ENCODE measurements at places on chromosomes 7 and 10.

GRCh38 chr7:18290865-18291264 is 204.7 kb upstream of the HDAC9 start:
- no peak for DNase-seq

GRCh38 chr7:2003451-2003930 is 229.3 kb downstream of the MAD1L1 start:
- no peak for DNase-seq

DNA sequence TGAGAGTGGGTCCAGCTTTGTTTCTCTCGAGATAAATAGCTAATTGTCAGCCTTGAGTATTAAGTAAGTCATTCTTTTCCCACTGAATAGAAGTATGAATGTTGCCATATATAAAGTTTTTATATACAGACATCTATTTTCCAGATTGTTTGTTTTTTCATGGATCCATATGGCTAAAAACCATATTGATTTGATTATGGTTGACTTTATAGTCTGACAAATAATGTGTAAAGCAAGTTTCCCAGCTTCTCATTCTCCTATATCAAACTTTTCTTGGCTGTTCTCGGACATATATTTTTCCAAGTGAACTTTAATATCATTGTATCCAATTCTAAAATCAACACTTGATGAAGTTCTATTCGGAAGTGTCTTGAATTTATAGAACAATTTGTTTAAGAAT is 352.4 kb upstream of the MEOX2 start:
- DNase-seq, result no peak

- DNase-seq, result no peak
These were observed 18.1 kb upstream of the ALDH18A1 start for GRCh38 chr10:95674643-95675042.

GRCh38 chr7:112001091-112001826 is 204.9 kb downstream of the DOCK4 start:
- no peak for DNase-seq

DNA sequence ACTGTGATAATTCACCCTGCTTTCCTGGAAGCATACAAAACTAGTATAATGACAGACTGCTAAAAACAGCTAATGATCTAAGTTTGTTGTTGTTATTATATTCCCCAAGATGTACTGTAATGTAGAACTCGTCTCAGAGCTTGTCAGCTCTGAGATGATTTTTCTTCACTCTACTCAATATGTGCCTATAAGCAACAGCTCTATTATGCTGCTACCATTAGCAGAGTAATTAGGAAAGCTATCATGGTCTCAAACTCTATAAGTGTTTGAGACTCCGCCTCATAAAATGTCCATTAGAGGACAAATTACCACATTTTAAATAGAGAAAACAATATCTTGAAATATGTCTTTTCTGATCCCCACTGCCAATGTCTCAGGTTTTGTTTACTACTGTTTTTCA is 476.5 kb upstream of the PCDH15 start:
- no peak for DNase-seq

- DNase-seq, result no peak
These were observed 8.6 kb downstream of the TRIM56 start for GRCh38 chr7:101093906-101094305.

DNA sequence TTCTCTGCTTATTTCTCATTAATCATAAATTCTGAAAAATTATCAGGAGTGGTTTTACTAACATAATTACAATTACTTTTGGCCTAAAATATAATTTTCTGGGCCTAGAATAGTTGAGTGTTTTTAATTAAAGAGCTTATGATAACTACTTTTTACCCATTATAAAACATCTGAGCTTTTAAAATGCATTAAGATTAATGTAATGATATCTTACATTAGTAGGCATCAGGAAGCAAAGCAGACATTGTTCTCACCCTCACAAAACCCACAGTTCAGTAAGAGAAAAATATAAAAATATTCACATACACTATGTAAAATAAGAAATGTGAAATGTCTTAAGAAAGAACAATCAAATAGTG is 443.7 kb upstream of the SEMA3A start:
- no peak for DNase-seq

DNA sequence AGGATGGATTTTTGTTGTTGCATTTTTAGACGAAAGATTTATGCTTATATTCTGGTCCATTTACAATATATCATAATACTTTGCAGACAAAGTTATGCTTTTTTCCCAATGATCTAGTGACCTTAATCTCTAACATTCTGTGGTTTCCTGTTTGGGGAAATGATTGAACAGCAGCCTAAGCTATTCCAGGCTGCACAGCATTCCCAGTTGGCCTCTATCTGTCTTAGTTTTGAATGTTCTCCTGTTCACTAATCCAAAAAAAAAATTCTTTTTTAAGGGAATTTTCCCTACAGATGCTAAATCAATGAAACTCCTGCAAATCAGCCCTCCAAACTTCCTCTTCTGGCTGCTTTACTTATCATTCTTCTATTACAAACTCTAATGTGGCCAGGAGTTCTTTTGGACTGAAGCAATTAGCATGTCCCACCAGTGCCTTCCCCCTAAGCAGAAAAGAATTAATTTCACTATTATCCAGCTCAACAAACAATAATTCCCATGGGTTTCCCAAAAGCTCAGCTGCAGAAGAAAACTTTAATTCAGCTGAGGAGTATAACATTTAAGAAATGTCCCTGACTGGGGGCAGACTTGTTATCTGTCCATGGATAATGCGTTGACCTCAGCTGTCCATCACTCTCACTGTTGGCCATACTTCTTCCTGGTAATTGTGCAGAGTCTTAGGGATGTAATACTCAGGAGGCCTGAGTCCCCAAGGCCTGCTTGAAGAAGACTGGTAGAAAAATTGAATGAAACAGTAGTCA is 81.9 kb upstream of the TRIL start:
- DNase-seq, result no peak

- DNase-seq, result peak; percentile 42
These were observed 5.7 kb upstream of the TIAL1 start for GRCh38 chr10:119602241-119603095.

DNA sequence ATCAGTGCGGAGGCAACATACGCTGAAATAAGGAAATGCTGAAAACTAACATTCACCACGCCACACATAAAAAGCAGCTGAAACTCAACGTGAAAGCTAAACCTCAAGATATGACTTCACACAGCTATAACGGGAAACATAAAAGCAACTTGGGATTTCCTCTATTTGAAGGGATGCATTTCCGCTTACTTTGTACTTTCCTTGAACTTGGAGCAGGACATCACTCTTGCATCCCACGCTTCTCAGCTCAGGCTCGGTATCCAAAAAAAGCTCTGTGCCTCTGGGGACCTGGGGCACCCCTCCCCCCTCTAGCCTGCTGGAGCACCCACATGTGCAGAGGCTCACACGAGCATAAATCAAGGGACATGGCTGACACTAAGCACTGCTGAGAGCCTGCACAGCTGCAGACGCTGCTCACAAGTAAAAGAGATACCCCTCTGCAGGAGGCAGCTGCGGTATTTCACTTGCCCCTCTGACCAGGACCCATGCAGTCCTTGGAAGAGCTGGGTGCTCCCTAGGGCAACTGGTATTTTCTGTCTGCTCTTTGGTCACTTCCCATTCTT is 34.2 kb downstream of the PARD3 start:
- peak; percentile 93 for DNase-seq

GRCh38 chr7:134200970-134201369 is 73.8 kb downstream of the LRGUK start:
- no peak for DNase-seq

- no peak for DNase-seq
These were observed 4.2 kb downstream of the PARP12 start for GRCh38 chr7:140058517-140058916.

GRCh38 chr7:101308245-101309085 is 13.1 kb downstream of the IFT22 start:
- DNase-seq, result peak; percentile 89

DNA sequence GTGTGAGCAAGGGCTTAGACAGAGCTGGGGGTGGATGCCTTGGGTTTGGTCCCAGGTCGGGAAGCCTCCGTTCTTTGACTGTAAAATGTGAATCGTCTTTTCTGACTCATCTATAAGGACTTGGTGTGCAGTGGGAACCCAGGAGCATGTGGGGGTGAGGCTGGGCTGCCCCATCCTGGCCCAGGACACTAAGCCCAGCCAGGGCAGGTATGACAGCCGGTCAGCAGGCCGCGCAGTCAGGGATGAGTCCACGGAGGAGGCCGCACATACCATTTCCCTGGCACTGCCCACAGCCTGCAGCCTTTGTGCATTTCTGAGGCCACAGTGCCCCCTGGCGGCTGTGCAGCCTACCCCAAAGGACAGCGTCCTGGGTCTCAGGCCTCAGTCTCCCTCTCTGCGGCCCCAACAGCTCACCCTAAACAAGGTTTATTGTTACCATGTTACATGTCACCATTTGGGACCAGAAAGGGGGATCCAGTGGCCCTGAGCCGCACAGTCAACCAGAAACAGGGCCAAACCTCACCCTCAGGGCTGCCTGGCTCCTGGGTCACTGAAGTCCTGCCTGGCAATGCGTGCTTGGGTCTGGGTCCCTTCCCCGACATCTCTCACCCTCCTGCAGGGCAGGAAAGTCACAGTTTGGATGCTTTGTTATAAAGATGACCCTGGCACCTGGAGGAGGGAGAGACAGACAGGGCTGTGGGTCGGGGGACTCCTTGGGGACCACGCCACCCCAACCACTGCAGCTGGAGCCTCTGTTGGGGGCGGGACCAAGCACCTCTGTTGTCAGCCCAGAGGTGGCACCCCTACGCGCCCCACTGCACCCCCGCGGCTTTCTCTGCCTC is 14.4 kb upstream of the SH2B2 start:
- peak; percentile 81 for DNase-seq

GRCh38 chr10:132332433-132332754 is 401 bp downstream of the LRRC27 start:
- no peak for DNase-seq

GRCh38 chr10:112359606-112360307 is 14.2 kb upstream of the ACSL5 start:
- no peak for DNase-seq

GRCh38 chr10:60606343-60607080 is 171.8 kb upstream of the CDK1 start:
- DNase-seq, result no peak

Data from SJCRH30 (cell line).